KBM-7 (cell line): ENCODE measurements at places on chromosomes 11 and 22.

DNA sequence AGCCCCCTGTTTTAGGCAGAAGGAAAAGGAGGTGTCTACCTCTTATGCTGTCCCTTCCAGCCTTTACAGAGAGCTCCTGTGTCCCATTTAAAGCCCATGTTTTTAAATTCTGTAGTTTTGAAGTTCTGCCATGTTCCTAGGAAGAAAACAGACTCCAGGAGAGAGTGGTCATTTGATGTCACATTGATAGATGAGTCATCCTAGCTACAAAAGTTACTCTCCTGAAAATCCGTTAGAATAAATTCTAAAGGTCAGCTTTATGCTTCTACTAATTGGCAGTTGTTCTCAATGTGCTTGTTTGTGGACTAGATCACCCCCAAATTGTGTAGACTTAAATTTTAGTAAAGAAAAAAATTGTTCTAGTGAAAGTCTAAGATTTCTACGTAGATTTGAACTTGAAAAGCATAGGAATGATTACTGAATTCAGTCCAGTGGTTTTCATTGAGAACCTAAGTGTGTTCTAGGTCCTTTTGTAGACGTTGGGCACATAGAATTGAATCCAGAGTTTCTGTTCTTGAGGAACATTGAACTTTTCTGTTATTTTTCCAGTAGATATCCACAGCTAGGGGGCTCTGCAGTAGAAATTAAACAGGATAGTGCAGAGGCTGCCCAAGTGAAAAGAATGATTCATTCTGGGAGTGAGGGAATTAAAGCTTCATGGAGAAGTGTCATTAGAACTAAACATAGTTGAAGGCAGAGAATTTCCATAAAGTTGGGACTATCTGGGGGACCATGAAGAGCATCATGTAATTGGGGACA is 140.6 kb upstream of the RASSF10 start:
- no peak for DNase-seq

DNA sequence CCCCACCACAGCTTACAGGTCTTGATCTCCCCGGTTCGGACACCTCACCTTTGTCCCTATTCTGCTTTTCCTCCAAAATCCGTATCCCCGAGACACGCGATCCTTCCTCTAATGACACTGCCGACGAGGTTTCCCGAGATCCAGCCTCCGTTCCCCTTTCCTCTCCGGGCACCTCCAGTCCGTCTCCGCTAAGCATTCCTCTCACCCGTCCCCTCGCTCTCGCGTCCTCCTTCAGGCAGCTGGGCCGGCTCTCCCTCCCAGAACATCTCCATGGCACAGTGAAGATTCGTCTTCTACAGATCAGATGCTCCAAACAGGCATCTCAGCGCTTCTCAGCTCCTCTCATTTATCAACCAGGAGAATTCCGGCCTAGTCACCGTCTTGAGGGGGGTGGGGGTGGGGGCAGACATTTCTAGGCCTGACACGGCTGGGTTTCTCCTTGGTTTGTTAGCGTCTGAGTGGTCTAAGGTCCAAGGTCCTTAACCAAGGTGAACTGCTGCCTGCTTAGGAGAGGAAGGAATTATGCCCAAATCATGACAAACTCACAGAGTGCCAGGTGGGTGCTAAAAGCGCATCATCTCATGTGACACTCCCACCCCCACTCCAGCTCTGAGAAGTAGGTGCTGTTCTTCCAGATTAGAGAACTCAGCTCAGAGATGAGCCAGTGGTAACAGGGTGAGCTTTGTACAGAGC is at the start of gene SPTBN2:
Gene SPTBN2 (minus strand): TSS at position 524 of the 693 bp plus-strand sequence. CDS start 7,976 bp downstream, outside the sequence.
- no peak for DNase-seq

- no peak for DNase-seq
Observed at GRCh38 chr11:75283391-75283931, 42.9 kb downstream of the TPBGL start.

GRCh38 chr11:30422447-30423278 is 99.8 kb downstream of the ARL14EP start:
- DNase-seq: no peak

- peak; percentile 73 for DNase-seq
Observed at GRCh38 chr11:17063171-17064002, 14.1 kb downstream of the RPS13 start.

DNA sequence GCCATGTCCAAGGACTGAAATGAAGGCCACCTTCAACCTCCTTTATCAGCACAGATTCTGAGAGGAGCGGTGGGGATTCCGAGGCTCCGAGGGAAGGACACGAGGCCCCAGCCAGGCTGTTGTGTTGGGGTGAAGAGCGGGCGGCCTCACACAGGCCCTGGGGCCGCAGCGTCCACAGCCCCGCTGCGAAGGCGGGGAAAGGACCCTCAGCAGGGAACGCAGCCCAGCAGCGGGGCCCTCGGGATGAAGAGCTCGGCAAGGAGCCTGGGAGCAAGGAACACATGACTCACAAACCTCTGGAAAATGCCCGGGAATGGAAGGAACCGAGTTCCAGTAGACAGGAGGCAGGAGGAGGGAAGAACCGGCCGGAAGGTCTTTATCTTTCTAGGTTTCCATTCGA is 227.2 kb downstream of the BRD1 start:
- DNase-seq: no peak

DNA sequence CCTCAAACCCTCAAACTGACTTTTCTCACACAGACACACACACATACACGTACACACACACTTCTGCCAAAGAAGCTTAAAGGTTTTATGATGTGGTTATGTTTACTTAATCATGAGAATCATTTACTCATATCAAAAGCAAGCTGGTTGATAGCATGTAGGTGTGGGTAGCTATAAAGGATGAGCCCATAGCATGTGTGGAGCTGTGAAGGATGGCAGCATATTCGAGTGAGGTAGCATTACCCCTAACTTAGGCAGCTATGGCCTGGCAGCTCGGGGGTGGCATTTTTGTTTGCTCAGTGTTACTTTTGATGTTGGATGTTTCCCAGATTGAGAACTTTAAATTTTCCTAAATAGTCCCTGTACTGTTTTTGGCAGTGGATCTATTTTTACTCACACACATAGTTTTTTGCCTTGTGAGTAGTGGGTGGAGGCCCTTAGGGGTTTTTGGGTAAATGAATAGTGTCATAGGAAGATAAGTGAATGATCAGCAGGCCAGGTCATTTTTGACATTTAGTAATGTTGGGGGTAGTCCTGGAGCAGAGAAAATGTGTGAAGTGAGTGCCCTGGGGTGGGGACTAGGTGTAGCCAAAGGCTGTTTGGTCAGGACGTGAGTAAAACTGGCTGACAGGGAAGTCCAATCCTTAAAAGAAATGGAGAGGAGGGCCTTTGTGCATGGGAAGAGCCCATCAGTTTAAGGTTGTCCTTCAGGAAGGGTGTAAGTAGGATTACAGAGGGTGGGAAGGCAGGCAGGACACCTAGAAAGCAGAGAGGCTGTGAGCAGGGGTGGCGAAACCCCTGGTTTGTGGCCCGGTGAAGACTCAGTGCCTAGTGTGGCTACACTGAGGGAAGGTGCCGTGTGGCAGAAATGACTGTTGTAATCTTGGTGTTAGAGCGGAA is 7.1 kb downstream of the YWHAH start:
- no peak for DNase-seq

- no peak for DNase-seq
Observed at GRCh38 chr11:45662096-45662664, 3.2 kb downstream of the CHST1 start.

GRCh38 chr22:43491177-43491576 is 79.4 kb downstream of the MPPED1 start:
- DNase-seq: no peak

DNA sequence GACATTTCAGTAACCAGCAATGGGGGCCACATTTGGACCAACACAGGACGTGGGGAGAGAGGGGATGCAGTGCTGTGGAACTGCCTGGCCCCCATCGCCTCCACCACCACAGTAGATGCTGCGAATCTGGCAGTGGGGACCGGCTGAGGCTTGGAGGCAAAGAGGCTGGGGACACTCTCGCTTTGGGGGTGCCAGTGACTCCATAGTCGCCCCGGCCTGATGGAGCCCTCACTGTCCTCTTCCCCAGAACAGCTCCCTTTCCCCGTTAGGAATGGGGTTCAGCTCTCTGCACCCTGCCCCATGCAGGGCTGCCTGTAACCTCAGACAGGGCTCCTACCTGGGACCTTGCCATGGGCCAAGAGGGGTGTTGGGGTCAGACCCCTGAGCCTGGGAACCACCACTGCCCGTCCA is 1.8 kb upstream of the MUC2 start:
- DNase-seq: no peak

- DNase-seq: no peak
Observed at GRCh38 chr11:67365736-67366444, 7.5 kb downstream of the CLCF1 start.

DNA sequence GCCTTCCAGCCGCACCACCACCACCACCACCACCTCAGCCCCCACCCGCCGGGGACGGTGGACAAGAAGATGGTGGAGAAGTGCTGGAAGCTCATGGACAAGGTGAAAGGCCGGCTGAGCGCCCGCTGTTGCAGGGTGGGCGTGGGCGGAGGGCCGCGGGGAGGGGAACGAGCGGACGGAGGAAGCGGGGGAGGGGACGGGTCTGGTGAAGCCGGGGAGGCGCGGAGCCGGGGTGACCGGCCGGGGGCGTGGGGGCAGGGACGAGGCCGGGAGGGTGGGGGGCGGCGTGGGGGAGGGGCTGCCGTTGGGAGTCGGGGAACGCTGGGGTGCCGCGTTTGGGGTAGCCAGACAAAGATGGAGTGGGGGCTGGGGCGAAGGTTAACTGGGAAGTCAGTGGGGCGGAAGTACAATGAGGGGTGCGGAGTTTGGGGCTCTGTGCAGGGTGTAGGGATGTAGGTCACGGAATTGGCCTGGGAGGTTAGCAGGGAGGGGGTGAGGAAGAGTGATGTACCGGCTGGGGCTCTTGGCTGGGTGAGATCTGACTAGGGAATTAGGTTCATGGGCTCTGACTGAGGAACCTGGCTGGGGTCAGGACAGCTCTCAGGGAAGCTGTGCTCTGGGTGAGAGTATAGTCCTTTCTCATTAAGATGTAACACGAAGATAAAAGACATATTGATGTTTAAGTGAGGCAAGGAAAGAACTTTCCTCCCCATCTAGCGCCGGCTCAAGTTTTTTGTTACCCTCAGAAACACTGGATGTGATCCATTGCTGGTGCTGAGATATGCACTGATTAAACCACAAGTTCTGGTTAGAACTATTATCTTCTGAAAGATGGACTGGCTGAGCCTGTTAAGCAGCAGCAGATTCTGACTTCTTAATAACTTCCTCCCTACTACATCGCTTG is 624 bp downstream of the CBL start:
- DNase-seq: peak; percentile 57

DNA sequence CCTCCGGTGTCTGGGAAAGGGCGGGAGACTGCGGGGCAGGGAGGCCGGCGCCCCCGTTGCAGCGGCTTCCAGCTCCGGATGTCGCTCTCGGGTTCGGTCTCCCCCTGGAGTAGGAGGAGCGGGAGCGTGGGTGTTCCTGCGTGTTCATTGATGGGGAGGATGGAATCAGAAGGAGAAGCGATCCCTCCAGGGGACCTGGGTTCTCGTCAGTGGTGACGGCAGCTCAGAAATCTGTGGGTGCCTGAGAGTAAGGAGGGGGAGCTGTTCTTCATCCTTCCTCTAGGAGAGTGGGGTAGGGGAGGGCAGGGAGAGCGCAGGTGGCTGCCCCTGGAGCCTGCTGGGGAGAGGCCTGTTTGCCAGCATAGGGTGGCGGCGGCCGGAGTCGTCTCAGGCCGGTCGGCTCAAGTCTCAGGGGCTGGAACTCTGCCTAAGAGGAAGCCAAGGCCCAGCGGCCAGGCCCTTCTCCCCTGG is 1.1 kb downstream of the UBASH3B start:
- peak; percentile 53 for DNase-seq

DNA sequence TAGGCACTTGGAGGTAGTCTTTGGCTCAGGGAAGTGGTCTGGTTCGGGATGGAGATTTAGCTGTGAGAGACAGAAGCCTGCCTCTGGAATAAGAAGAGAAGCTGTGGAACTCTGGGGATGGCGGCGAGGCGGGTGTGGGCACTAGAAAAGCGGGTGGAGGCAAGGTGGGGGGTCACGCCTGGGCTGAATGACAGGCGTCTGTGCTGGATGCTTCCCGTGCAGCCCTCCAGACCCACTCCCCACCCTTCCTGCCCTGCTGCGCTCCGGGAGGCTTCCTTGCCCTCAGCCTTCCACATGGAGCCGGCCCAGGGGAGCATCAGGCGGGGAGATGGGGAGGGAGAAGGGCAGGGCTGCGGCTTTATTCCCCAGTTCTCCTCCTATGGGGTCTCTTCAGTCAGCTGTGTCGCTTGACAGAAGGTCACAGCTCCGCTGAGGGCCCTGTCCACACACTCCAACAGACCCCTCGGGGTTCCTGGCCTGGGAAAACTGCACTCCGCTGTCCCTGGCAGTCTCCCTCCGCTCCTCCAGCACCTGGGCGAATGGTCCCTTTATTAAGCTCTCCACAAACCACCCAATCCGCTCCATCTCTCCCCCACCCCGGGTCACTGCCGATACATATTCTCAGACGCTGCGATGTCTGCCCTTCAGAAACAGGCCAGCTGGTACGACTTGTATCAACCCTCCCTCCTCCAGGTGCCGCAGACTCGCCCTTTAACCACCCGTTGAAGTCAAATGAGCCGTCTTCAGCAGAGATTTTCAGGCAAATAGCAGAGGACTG is 6.2 kb downstream of the DNAJB13 start:
- no peak for DNase-seq

DNA sequence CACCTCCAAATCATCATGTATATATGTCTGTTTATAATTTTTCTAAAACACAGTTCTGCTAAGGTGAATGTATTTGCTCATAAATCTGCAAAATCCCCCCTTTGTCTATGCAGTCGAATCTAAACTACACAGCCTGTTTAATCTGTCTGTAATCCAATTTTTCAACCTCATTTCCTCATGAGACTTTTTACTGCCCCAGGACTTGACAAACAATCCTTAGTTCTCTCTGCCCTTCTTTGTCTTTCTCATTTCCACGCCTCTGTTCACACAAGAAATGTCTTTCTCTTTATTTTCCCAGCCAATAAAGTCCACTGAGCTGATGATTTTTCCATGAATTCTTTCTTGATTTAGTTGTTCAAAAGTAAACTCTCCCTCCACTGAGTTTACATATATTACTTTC is 1154.3 kb downstream of the FAM181B start:
- no peak for DNase-seq

- DNase-seq: no peak
Observed at GRCh38 chr11:43269254-43269918, 42.4 kb upstream of the API5 start.
